Omental fat pad (tissue), 4 donors: ENCODE measurements at places on chromosomes 7 and 10. TPM values are rescaled to one million over a fixed set of nuclear protein-coding genes. Genes with fewer than 3 reads are reported as not detected.

- no peak for DNase-seq
Measured at GRCh38 chr7:44917465-44917864, 32.1 kb upstream of the PURB start.

Gene PIK3AP1
- 27.3 TPM for total RNA-seq

GRCh38 chr7:55260676-55261385, 104.3 kb upstream of the LANCL2 start:
- DNase-seq, result no peak

Gene PARD3
- 33.3 TPM for total RNA-seq

DNA sequence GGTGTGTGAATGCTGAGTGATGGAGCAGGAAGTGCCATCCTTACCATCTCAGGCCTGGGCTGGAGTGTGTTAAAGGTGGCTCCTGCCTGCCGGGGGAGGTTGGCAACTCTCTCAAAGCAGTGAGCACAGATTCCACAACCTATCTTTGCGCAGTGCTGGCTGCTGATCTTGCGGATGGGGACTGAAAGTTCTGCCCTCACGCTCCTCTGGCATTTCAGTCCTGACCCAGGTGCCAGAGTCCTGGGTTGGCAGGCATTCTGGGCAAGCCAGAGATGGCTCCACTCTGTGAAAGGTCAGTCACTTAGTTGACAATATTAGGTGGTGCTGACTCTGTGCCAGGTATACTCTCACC, 315.5 kb downstream of the RPS24 start:
- DNase-seq, result no peak

- DNase-seq, result no peak
Measured at GRCh38 chr7:1961701-1962276, 271.0 kb downstream of the MAD1L1 start.

Gene NPC1L1
- 0.24 TPM for total RNA-seq

DNA sequence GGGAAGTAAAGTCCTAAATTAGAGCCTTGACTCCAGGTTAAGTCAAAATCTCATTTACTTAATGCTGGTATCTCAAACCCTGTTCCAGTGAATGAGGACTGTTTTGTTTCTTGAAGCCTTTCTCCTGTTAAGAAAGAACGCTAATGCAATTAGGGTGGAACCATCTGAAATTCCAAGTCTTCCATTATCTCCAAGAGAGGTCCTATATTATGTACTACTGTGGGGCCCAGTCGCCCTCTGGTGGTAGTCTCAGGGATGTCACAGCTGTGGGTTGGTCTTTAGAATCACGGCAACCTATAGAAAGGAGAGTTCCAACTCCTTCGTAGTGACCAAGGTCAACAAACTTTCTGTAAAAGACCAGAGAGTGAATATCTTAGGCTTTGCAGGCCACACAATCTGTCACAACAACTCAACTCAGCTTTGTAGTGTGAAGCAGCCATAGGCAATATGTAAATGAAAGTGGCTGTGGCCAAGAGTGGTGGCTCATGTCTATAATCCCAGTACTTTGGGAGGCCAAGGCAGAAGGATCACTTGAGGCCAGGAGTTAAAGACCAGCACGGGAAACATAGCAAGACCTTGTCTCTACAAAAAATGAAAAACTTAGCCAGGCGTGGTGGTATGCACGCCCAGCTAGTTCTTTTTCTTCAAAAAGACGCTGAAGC, 9.3 kb downstream of the RPP38 start:
- DNase-seq, result peak; percentile 70

Gene PPP1R9A
- total RNA-seq, result 5.5 TPM

Gene NKX2-3
- 1.1 TPM for total RNA-seq

Gene GPER1
- total RNA-seq, result 3.2 TPM

- no peak for DNase-seq
Measured at GRCh38 chr10:100848770-100849169, 64.0 kb upstream of the SLF2 start.

GRCh38 chr7:68958571-68958970, 639.7 kb upstream of the AUTS2 start:
- DNase-seq, result no peak

Gene EN2
- total RNA-seq, result not detected

GRCh38 chr7:68748934-68749900, 849.1 kb upstream of the AUTS2 start:
- DNase-seq, result no peak

GRCh38 chr7:138063400-138063799, 12.9 kb upstream of the AKR1D1 start:
- no peak for DNase-seq

GRCh38 chr10:5416981-5417380, 4.6 kb downstream of the NET1 start:
- DNase-seq, result no peak

Gene TRPV5
- total RNA-seq, result not detected

Gene PNLIPRP2
- not detected for total RNA-seq

DNA sequence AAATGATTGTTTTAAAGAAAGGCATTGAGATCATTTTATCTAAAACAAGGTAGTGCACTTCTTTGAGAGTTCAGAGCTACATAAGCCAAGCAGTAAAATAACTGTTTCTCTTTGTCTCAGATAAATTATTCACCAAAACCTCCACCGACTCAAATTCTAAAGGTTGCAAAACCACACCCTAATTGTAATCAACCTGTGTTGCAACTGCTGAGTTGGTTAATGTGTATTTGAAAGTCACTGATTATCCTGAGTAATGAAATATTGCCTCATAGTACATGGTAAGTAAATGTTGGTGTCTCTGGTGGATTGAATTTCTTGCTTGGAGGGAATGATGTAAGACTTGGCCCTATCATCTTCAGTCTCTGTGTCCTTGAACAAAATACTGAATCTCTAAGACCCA, 35.9 kb upstream of the CYP2C9 start:
- DNase-seq, result no peak

DNA sequence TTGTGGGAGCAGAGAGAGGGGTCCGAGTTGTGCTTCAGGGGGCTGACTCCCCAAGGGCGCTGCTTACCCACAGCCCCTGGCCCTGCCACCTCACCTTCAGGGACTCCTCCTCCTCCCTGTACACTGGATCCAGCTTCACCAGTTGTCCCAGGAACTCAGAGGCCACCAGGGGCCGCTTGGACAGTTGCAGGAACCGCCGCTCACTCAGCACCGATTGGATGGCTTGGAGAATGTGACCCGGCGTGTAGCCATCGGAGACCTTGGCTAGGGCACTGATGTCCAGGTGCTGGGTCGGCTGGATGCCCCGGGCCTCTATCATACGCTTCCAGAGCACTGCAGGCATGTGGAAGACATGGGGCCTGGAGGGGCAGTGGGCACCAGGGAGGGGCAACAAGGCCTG, 4.5 kb upstream of the ASB10 start:
- no peak for DNase-seq

Gene ZNF804B
- not detected for total RNA-seq

DNA sequence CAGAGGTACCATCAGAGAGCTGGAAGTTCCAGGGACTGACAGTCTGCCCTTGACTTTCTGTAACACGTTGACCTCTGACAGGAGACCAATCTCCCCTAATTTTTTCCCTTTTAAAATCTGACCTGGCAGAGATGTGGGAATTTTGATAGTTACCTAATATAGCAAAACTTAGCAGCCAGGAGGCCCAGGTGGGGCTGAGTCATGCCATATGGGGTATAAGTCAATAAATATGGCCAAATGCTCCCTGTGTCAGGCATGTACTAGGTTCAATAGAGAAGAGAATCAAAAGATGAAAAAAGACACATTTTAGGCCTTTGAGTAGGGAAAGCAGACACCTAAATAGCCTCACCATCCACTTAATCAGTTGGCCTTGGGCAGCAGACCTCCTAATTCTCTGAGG, 6.1 kb upstream of the GRK5 start:
- DNase-seq, result no peak

Gene UTF1
- not detected for total RNA-seq

DNA sequence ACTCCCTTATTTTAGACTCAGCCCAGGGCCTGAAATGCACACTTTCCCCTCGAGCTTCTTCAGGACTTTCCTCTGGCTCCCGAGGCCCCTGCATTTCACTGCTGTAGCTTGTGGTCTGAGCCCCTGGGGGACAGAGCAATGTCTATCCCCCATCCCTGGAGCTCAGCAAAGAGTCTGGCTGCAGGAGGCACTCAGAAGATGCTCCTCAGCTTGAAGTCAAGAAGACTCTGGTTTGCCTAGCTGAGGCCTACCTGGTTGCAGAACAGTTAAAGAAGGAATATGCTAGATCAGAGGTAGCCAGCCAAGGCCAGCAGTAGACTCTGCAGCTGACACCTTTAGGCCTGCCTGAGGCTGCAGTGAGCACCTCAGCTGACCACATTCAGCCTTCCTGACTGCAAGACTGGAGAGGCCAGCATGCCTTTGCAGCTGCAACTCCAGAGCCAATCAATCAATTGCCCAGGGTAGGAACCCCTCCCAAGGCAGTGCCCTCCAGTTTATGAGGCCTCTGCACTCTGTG, 36.9 kb upstream of the IKZF1 start:
- DNase-seq, result no peak

- DNase-seq, result no peak
Measured at GRCh38 chr10:126171555-126171954, 216.7 kb downstream of the ADAM12 start.
